ENCODE measurements at places on chromosomes 1 and 21.

GRCh38 chr1:62068416-62068843, 126.2 kb upstream of the L1TD1 start:
- no peak for DNase-seq

- peak; percentile 59 for DNase-seq
Measured at GRCh38 chr1:21573971-21574465, 64.8 kb downstream of the ALPL start.

GRCh38 chr1:86468501-86468977, at the start of gene CLCA1:
Gene CLCA1, plus strand, starts transcription at chr1:86468927. Its CDS starts 45 bp downstream, at chr1:86468972.
- peak; percentile 44 for DNase-seq

DNA sequence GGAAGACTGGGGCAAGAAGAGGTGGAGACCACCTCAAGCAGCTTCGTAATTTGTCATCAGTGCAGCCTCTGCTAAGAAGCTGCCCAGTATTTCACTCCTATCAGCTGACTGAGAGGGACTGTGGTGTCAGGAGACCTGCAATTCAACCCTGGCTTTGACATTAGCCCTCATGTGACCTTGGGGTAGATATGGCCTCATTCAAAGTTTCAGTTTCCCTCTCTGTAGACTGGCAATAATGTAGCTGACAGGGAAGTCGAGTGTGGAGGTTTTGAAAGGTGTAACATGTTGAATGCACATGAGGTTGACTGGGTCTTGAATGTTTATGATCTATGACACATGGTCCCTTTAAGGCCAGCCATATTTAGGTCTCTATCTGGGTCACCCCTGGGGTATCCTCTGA, 2.2 kb upstream of the SPRR4 start:
- DNase-seq = peak; percentile 70

- DNase-seq = peak; percentile 60
Measured at GRCh38 chr1:210143465-210144062, 89.0 kb upstream of the SERTAD4 start.
